T-helper 9 cell (primary cell): ENCODE measurements at places on chromosomes 7 and 10.

- no peak for DNase-seq
Observed at GRCh38 chr7:44889086-44889781, 3.9 kb upstream of the PURB start.

DNA sequence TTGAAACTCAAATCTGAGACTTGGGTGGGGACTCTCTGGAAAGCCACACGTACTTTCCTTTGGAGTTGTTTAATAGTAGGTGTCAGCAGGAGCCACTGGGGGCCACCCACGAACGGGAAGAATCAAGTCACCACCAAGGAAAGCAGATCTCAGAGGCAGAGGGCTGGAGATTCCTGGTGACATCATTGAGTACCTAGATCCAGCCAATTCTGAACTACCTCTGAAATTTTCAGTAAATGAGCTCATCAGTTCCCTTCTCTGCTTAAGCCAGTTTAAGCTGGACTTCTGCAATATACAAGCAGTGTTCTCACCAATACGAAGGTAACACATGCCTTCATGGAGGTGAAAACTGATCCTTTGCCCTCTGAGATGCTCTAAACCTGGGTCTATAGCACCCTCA, 99.3 kb upstream of the SORCS3 start:
- DNase-seq, result no peak

GRCh38 chr10:27481486-27481885, 22.6 kb upstream of the RAB18 start:
- DNase-seq, result no peak

GRCh38 chr7:94276795-94277194, 117.9 kb upstream of the COL1A2 start:
- DNase-seq, result no peak

GRCh38 chr7:138838166-138838565, 40.2 kb upstream of the ATP6V0A4 start:
- no peak for DNase-seq

DNA sequence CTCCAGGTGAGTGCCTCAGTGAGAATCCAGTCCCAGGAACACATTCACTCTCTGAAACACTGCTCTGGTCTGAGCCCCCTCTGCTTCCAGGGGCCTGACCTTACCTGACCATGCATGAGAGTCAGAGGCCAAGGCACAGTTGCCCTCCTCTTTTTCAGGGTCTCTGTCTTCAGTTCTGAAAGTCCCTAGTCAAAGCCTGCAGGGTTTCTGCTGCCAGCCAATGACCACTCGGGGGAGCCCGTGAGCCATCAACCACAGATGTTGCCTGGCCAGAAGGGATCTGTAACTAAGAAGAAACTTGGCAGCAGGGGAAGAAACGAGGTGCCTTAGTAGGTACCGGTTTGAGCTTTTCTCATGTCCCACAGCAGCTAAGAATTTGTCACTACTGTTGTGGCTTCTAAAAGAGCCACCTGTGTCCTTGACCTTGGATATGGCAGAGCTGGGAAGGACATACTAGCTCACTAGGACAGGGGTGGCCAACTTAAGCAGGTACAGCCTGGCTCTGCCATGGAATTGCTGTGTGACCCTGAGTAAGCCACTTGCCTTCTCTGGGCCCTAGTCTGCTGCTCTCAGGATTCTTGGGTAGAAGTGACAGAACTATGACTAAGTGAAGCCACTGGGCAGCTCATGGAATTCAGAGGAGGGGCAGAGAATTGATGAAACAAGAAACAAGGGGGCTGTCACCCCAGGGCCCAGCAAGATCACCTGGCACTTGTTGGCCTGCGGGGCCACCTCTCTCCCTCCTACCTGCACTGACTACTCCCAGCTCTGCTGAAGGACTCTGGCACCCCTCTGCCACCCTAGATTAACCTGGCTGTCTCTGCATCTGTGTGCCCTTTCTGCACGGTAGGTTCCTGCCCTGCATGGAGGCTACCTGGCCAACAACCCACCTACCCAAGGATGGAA, 83.8 kb upstream of the GPR26 start:
- peak; percentile 46 for DNase-seq

DNA sequence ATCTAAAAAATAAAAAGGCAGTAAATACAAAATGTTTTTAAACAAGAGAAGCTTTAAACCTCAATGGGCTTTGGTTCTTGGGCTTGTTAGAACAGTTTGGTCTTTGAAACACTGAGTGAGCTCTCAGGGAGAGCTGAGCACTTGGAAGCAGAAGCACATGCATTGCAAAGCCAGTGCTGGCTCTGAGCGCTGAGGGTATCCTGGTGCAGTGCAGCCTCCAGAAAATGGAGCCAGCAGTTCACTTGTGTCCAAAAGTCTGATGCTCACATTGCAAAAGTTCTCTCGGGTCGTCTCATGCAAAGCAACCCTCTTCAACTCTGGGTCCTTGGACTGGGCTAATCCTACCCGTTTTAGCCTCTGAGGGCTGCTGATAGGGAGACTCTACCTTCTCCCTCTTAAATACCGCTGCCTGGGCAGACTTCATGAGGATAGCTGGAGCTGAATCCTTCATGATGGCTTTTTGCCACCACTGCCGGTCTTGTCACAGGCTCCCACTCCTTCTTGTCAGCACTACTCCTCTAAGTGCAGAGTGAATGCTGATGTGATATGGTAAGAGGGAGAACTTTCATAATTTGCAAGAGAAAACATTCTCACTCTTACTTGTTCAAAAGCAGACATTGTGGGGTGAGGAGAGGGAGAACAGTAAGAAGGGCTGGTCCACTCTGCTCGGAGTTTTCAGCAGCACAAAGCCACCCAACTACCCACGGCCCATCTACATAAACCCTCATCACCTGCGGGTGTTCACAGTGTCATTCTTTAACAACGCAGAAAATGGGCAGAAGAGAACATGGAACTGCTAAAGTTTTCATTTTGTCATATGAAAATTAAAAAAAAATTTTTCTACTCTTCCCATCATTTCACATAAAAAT, 42.2 kb upstream of the BMPER start:
- DNase-seq, result no peak

GRCh38 chr10:55491712-55492111, 690.7 kb upstream of the PCDH15 start:
- DNase-seq, result no peak
